ENCODE measurements at places on chromosomes 16 and 17.

DNA sequence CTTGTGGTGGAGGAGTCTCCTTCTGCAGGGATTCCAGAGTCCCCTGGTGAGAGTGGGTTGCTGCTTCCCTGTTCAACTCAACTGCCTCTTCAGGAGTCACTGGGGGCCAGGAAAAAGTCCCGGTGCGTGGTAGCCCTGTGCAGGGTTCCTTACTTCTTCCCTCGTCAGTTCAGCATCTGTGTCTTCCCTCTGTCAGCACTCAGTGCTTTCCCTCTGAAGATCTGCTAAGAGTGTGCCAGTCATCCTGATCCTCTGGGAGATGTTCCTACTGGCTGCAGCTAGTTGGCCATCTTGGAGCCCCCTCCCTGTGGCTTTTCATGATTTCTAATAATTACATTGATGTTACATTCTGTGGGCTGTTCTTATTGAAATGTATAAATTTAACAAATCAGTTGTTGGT is 36.5 kb downstream of the NF1 start:
- no peak for DNase-seq

DNA sequence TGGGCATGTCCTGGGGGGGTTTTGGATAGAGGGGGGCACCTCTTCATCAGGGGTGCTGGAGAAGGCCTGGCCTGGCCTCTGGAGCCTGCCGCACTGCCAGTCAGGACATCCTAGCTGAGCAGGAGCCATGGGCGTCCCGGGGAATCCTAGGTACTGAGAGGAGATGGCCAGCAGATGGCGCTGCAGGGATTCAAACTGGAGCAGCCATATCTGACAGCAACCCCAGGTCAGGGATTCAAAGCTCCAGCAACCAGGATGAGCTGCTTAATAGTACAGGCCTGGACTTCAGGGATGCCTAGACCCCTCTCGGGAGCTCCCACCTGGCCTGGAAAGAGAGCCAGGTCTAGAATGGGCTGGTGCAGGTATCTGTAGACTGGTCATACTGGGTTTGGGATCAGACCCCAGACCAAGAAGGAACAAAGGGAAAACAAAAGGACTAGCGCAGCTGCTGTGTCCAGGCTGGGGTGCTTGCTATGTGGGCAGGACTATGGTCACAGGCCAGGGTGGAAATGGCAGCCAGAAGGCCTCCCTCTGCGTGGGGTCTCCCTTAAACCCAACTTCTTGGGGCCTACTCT is 306.9 kb upstream of the RBFOX1 start:
- no peak for DNase-seq

- DNase-seq, result no peak
Measured at GRCh38 chr16:26240807-26241206, 549.0 kb downstream of the HS3ST4 start.

- DNase-seq, result no peak
Measured at GRCh38 chr17:68053231-68054013, 17.9 kb downstream of the KPNA2 start.

- DNase-seq, result no peak
Measured at GRCh38 chr17:76659928-76660655, 16.5 kb upstream of the ST6GALNAC1 start.

- no peak for DNase-seq
Measured at GRCh38 chr17:4109449-4109848, 33.4 kb downstream of the ZZEF1 start.

DNA sequence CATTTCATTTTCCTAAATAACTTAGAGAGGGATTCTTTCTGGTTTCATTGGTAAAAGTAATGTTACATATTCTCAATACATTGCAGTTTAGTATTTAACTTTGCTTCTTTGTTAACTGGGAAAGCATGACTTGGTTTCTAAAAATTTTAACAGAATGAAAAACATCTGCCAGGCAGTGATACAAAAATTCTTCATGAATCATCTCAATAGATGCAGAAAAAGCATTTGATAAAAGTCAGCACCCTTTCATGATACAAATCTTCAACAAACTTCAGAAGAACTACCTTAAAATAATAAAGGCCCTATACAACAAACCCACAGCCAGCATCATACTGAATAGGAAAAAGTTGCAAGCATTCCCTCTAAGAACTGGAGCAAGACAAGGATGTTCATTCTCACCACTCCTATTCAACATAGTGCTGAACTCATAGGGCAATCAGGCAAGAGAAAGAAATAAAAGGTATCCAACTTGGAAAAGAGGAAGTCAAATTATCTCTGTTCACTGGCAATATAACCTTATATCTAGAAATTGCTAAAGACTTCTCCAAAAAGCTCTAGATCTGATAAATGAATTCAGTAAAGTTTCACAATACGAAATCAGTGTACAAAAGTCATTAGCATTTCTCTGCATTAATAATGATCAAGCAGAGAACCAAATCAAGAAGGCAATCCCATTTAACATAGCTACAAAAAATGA is 50.4 kb downstream of the SLFN5 start:
- DNase-seq, result no peak

DNA sequence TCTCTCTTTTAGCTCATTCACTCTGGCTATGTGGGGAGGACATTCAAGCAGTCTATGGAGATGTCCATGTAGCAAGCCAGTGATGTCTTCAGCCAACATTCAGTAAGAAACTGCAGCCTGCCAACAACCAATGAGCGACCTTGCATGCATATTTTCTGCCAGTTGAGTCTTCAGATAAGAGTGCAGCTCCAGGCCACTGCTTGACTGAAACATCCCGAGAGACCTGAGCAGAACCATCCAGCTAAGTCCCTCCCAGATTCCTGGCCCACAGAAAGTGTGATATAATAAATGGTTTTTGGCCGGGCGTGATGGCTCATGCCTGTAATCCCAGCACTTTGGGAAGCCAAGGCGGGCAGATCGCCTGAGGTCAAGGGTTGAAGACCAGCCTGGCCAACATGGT is 10.5 kb upstream of the C17orf58 start:
- DNase-seq, result no peak

- DNase-seq, result no peak
Measured at GRCh38 chr17:4407216-4407615, 26.5 kb upstream of the SPNS3 start.

- peak; percentile 13 for DNase-seq
Measured at GRCh38 chr16:48117217-48118105, 38.3 kb downstream of the ABCC12 start.

- DNase-seq, result no peak
Measured at GRCh38 chr16:4314532-4315185, 1.2 kb upstream of the GLIS2 start.

- DNase-seq, result no peak
Measured at GRCh38 chr16:64964126-64964540, 157.7 kb downstream of the CDH11 start.

DNA sequence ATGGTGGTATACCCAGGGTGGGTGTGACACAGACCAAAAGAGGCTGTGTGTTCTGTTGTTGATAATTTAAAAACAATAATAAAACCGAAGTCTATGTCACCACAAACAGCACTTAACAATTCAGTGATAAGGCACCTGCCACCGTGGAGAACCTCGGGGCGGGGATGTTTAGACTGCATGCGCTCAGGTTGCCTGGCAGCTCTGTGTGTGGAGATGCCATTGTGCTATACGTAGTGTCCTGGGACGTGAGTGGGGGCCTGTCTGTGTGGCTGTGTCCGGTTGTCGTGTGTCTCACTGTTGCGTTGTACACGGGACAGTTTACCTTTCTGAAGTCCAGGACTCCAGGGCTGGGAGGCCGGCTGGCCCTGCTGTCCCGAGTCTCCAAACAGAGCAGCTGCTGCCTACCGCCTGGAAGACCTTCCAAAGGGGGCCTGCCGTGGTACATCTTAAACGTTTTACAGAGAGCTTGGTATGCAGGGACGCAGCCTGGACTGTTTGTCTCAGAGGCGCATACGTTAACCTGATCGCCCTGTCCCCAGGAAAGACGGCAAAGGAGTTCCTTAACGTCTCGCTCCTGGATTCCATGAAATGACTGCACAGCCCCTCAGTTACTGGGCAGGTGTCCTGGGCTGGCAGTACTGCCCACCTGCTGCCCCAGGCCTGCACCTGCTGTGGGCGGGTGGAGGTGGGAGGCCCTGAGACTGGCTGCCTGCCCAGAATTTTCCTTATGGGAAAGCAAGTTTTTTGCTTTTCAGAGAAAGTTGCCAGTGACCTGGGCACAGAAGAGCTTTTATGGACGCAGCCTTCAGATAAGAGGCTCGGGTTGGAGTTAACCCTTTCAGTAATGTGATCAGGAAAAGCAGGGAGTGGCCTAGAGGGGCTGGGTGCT is 19.0 kb downstream of the SPIRE2 start:
- DNase-seq, result no peak

DNA sequence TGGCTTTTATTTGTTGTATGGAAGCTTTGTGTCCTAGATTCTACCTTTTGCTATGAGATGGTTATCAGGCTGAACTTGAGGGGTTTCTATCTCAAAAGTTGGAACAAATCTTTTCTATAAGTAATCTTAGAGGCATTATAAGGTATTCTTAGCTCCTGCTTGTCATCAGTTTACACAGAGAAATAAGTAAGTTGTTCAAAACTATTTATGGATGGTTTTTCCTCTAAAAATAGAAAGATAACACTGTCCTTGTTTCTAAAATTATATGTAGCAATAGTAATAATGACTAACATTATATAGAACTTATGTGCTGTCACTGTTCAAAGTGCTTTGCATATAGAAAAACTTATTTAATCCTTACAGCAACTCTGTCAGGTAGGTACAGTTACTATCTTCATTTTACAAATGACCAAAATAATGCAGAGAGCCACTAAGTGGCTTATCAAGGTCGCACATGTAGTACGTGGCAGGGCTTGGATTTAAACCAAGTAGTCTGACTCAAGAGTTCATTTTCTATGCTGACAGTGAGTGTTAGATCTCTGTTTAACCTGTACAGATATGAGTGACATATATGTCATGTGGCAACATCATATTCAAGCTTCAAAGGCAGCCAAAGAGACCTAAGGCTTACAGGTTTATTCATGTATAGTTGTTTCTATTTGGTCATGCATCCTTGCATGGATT is 59.0 kb downstream of the PHKB start:
- no peak for DNase-seq

All from activated CD4-positive, alpha-beta T cell treated with anti-CD3 and anti-CD28 coated beads for 1 hour (primary cell).